Spleen (tissue), 13 donors: ENCODE measurements at places on chromosomes 7 and 10.

- no peak for DNase-seq
Observed at GRCh38 chr7:44398511-44398911, 73.1 kb upstream of the CAMK2B start.

DNA sequence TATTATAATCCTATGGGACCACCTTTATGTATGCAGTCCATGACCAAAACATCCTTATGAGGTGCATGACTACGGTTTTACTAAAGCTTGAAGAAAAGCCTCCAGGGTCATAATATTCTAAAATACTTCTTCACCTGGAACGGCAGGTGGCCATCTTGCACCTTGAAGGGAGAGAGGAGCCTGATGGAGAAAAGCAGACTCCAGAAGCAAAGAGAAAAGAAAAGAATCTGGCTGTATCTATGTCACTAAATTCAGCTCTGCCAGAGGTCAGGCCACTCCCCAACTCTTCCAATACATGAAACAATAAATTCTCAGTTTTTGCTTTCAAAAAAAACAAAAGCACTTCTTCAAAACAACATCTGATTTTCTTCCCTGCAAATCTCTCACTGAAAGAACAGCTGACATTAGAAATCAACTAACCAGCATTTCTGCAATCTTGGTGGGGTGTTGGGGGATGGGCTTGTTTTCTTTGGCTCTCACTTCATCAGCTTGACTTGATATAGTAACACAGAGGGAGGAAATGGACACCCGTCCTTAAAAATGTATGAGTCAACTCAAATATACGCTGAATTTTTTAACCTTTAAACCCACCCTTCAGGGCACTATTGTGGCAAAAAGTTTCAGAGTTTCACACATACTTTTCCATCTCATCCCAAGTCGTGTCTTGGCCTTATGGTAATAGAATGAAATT is 21.7 kb downstream of the HIBADH start:
- no peak for DNase-seq

DNA sequence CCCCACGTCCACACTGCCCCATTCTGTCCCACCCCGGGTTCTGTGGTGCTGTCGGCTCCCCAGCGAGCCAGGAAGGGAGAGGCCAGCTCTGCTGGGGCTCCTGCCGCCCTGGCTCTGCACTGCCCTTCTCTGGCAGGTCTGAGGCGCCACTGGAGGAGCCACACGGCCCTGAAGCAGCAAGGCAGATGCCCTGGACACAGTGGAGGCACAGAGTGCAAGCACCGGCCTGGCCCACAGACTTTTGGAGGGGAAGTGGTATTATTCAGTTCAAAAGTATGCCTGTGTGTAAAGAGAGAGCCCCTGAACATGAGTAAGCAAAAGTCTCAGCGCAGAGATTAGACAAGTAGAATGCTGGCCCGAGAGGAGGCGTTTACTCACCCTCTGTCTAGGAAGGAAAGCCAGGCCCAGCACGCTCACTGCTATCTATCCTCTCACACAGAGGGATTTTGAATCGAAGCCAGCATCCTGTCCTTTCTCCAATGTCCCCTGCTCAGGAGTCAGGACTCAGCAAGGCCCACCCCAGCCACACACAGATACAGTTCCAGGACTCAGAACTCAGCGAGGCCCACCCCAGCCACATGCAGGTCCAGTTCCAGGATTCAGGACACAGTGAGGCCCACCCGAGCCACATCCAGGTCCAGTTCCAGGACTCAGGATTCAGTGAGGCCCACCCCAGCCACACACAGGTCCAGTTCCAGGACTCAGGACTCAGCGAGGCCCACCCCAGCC is 115.0 kb downstream of the EGFR start:
- DNase-seq: no peak

GRCh38 chr7:146961617-146962016 is 845.0 kb downstream of the CNTNAP2 start:
- no peak for DNase-seq

DNA sequence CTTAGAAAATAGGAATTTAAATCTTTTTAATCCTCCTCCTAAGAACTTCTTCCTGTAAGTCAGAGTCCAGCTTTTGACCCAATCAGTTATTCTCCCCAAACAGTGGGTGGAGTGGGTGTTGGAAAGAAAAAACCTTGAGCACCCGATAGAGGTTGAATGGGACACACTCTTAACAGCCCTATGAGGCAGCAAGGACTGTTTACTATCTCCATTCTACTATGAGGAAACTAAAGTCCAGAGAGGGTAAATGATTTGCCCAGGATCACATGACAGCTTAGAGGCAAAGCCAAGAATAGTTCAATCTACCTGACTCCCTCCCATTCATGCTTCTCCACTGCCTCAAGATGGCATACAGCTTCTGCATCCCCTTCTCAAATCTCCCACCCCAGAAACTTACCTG is 57.6 kb upstream of the SLC35B4 start:
- no peak for DNase-seq

- no peak for DNase-seq
Observed at GRCh38 chr7:38928506-38928905, 19.5 kb upstream of the VPS41 start.

- DNase-seq: no peak
Observed at GRCh38 chr7:128427289-128427891, 17.6 kb upstream of the IMPDH1 start.
